ENCODE measurements at places on chromosomes 2 and 18.

GRCh38 chr2:31312898-31313297, 78.9 kb downstream of the EHD3 start:
- no peak for DNase-seq

- no peak for DNase-seq
These were observed 7.2 kb upstream of the KIAA2012 start for GRCh38 chr2:202065876-202066275.

DNA sequence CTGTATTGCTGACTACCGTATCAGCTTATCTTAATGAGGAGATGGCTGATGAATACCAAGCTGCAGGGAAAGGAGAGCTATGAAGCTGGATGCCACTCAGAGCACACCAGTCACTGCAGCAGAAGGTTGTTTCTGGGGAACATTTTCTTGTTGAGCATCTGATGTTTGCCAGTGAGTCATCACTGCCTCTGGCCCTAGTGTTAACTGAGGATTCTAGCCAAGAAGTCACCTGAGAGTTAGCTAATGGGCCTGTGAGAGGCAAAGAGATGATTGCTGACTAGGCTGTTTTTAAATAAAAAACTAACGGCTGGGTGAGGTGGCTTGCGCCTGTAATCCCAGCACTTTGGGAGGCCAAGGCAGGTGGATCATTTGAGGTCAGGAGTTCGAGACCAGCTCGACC, 37.9 kb downstream of the CCDC150 start:
- DNase-seq, result no peak

GRCh38 chr2:213429516-213429915, 145.3 kb downstream of the SPAG16 start:
- no peak for DNase-seq

DNA sequence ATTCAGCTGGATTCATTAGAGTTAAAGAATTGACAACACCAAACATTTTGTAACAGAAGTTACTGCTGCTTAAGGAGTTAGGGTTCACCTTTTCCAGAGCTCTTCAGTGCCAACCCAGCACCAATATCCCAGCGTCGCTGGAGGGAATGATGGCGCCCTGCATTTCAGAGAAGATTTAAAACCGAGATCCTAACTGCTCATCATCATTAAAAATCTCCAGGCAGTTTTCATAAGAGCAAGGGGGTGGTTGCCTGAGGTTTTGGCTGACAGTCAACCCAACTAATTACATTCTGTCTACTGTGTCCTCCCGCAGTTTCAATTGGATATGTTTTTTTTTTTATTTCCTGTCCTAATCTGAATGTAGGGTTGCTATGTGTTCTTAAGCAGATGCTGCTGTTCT, 509.6 kb upstream of the TCF4 start:
- no peak for DNase-seq

- DNase-seq, result no peak
These were observed 878.8 kb downstream of the TSN start for GRCh38 chr2:122634256-122634655.

Data from stimulated activated CD8-positive, alpha-beta memory T cell treated with anti-CD3 and anti-CD28 coated beads, Interleukin-7, amount 100 ng/mL, for 1 hour (primary cell).